CD14-positive monocyte (primary cell): ENCODE measurements at places on chromosomes 7 and 10.

DNA sequence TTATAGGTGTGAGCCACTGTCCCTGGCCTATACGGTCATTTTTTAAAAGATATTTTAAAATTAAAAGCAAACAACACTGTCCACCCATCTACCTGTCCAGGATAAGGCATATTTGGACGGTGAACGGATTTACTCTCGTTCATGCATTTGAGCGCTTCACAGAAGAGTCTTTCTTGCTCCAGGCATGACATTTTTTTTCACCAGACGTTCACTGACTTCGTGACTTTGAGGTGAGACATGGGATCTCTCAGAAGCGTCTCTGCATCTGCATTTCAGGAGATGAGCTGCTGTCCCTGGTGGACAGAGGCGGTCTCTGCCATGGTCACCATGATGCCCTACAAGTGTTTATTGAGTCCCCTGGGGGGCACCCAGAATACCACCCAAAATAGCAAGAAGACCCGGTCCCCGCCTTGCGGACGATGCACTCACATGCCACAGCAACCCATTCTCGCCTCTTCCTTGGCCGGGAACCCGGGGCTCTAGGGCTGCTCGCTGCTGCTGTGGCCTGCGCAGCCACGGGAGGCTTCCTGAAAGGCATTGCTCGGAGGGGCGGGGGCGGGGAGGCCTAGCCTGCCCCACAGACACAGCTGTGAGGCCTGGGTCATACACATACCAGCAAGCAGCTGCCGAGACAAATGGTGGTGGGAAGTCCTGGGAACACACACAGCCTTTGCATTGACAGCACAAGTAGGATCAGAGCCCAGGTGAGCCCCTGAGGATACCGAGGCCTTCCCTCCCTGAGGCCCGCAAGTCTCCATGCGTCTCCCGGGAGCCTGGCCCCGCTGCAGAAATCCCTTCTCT lies 84.4 kb downstream of the RGS10 start:
- no peak for DNase-seq

DNA sequence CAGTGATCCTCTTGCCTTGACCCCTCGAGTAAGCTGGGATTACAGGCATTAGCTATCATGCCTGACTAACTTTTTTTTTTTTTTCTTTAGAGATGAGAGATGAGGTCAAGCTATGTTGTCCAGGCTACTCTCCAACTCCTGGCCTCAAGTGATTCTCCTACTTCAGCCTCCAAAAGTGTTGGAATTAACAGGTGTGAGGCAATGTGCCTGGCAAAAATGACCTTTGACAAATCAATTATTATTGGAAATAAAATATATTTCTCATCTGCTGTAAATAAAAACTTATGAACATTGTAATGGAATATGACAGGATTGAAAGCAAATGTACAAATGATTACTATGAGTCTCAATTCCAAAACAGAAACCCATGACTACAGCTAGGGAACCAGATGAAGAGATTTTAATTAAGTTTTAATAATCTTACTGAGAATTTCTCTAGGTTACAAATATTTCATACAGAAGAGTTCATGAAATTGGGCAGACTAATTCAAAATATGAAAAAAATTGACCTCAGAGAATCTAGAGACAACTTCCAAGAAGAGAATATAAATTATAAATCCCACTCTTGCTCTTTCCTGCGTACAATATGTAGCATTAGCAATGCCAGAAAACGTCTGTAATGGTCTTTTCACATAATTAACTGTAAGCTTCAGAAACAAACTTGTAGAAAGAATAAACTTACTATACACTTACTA lies 414.7 kb downstream of the DGKB start:
- DNase-seq, result no peak

- DNase-seq, result no peak
Measured at GRCh38 chr10:70162151-70162891, 8.0 kb downstream of the SAR1A start.

- DNase-seq, result no peak
Measured at GRCh38 chr7:10475940-10476641, 497.6 kb upstream of the PHF14 start.

GRCh38 chr7:97732565-97733275 lies 834 bp downstream of the TAC1 start:
- DNase-seq, result no peak
